ENCODE measurements at places on chromosomes 6 and 20. TPM values are rescaled to one million over a fixed set of nuclear protein-coding genes. Genes with fewer than 3 reads are reported as not detected.

RGS19 gene
- polyA plus RNA-seq = 9.2 TPM

GRCh38 chr20:42074944-42075343 is 456.8 kb upstream of the CHD6 start:
- DNase-seq = no peak

DNA sequence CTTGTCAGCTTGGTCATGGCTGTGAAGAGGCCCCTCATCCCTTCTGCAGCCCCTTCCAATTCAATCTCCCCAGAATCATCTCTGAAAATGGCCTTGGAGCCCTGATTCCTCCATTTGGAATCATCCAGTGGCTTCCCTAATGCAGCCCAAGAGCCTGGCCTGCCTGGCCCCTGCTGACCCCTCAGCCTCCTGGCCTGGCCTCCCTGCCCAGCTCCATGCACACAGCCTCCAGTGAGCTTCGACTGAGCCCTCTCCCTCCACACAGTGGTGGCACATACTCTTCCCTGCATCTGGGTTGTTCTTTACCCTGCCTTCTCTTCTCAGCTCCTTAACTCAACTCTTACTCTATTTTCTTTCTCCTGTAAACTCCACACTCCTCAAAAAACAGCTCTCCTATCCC is 120.9 kb downstream of the ANKRD60 start:
- no peak for DNase-seq

GRCh38 chr20:63567386-63568169 is 6.5 kb downstream of the HELZ2 start:
- DNase-seq = no peak

Data from muscle of back (tissue), 13 donors.